ENCODE measurements at places on chromosomes 3 and 15.

- DNase-seq, result no peak
Measured at GRCh38 chr15:27254055-27254454, 283.1 kb downstream of the GABRG3 start.

- DNase-seq, result no peak
Measured at GRCh38 chr3:45414823-45415222, 26.4 kb downstream of the LARS2 start.

- DNase-seq, result no peak
Measured at GRCh38 chr3:187456250-187456649, 88.1 kb downstream of the RTP4 start.

DNA sequence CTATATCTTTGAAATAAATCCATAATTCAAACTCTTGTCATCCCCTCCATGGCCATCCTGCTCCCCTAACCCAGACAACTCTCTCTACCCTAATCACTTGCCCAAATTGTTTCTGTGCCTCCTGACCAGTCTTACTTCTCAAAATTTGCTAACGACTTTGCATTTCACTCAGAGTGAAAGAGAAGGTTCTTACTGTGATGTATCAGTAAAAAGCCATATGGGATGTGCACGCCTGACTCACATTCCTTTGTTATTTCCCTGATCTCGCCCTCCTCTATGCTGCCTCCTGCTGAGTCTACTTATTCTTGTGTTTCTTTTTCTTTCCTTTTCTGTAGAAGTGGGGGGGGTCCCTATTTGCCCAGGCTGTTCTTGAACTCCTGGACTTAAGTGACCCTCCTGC is 487.2 kb upstream of the FRG2C start:
- DNase-seq, result no peak

DNA sequence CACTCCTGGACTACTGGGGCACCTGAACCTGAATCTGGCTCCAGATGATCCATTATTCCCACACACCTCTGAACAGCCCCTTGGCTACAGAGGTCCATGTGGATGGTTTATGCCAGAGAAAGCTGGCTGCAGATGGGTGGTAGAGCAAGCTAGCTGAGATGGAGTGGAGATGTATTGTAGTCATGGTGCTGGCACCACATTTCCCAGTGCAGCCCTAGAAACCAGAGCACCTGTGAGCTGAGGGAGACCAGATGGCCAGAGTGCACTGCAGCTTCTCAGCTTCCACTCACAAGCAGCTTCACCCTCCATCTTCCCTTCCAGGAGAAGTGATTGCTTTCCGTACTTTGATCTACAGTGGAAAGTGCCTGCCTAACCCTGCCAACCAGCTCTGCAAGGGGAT is 29.9 kb downstream of the RBP1 start:
- no peak for DNase-seq

GRCh38 chr3:148975248-148975647 is 16.1 kb upstream of the GYG1 start:
- no peak for DNase-seq

DNA sequence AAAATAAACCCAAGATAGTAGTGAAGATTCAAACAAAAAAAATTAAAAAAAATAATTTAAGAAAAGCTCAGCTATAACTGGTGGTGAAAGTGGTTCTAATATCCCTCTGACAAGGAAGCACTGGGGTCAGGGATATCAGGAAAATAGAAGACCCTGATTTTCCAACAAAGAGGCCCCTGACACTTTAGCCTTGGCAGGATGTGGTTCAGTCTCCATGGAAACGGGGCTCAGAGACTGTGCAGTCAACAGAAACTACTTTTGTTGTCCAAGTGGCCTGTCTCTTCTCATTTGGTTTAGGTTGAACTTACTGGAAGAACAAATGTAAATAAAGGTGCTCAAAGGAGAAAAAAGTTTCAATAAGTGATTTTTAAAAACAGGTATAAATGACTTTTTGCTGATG is 27.2 kb downstream of the INTS14 start:
- peak; percentile 4 for DNase-seq

Measured in activated CD4-positive, alpha-beta T cell treated with anti-CD3 and anti-CD28 coated beads, Interleukin-2, amount 50 U/mL, for 1 hour (primary cell).